ENCODE measurements at places on chromosomes 1 and 21.

DNA sequence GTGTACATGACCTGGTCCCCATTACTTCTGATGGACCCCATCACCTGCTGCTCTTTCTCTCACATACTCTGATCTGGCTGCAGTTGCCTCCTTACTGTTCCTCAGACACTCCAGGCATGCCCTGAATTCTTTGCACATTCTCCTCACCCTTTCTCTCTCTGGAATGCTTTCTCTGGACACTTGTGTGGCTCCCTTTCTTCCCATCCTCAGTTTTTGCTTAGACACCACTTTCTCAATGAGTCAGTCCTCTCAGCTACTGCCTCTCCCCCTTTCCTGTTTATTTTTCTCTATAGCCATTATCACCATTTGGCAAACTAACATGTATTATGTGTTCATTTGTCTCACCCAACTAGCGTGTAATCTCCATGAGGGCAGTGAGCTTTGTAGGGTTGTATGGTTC, 28.1 kb downstream of the PLXNA2 start:
- no peak for DNase-seq

DNA sequence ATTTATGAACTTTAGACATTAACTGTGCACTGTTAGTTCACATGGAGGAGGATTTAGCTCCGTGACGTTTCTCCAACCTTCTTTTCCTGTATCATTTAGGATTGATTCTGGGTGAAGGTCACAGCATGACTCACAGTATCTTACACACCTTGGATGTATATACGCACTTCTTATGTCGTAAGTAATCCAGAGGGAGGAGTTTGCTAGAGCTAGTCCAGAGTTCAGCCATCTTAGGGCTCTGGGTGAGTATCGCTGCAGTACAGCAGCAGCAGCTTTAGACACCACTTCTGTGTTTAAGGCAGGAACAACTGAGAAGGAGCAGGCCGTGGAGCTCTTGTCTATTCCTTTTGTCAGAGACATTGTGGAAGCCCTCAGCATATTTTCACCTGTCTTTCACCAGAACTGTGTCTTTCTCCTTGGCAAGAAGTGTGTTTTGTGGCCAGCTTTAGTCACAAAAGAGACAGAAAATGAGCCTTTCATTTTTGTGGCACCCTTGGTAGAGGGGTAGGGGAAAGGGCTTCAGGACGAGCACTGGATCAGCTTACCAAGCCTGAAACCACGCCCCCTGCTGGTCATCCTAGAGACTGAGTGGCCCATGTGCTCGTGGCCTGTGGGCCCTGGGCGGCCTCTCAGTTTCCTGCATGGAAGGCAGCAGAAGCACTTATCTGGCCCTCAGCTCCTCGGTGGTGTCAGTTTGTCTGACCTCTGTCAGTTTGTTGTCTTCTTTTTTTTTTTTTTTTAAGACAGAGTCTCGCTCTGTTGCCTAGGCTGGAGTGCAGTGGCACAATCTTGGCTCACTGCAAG, 64.0 kb downstream of the ADARB1 start:
- peak; percentile 47 for DNase-seq

DNA sequence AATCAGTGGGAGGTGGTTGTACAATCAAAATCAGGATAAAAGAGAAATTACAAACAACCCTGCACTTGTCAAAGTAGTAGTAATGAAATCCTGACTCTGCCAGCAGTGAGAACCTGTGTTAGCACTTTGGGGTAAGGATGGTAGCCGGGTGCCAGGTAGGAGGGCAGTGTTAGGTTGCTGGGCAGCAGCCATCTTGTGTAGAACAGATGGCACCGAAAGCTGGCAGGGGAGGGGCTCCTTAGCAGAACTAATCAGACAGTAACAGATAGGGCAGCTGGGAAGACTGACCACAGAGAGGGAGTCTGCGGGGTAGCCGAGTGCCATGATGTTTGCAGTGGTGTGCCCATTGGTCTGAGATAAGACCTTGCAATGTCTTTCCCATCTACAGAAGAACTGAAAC, 137.3 kb downstream of the SDCCAG8 start:
- DNase-seq = no peak

DNA sequence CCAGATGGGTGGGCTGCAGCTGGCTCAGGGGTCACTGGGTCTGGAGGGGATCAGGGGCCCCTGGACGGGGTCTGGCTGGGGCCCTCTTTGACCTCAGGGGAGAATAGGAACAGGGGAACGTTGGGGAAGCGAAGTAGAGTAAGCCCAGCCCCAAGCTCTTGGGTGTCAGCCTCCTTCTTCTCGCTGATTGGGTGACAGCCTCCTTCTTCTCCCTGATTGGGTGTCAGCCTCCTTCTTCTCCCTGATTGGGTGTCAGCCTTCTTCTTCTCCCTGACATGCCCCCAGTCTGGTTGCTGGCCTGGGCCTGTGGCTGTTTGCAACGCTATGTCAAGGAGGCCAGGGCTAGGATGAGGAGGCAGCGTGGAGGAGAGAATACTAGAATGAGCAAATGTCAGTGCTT, 76.7 kb upstream of the CASZ1 start:
- DNase-seq = no peak

GRCh38 chr1:213183036-213183672, 132.1 kb downstream of the RPS6KC1 start:
- no peak for DNase-seq

DNA sequence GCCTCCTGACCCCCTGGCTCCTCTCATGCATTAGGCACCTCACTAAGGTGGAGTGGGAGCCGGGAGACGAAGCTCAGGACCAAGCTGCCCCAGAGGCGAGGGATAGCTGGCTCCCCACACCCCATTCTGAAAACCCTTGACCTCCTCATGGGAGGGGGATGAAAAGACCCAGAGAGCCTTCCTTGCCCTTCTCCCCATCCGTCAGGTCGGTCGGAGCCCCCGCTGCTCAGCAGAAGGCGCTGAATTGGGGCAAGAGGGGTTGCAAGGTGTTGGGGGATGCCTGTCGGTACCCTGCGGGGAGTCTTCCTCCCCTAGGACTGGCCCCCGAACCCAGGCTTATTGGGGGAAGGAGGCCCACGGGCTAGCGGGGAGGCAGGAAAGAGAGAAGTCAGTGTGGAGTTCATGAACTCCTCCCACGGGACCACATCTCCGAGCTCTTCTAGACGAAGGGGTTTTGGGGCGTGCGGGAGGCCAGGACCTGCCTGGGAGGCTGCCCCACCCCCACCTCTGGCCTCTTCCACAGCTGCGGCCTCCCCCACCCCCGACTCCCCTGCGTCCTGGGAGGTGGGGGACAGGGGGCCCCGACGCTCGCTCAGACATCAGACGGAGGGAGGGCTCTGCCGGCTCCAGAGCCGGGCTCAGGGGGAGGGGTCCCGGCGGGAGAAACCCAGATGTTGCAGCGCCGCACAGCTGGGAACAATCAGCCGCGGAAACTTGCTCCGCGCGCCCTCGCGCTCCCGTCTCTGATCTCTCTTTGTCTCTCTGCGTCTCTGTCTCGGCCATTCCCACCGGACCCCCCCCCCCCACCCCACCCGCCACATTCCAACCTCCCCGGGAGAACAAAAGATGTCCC, 719 bp downstream of the MFAP2 start:
- no peak for DNase-seq

DNA sequence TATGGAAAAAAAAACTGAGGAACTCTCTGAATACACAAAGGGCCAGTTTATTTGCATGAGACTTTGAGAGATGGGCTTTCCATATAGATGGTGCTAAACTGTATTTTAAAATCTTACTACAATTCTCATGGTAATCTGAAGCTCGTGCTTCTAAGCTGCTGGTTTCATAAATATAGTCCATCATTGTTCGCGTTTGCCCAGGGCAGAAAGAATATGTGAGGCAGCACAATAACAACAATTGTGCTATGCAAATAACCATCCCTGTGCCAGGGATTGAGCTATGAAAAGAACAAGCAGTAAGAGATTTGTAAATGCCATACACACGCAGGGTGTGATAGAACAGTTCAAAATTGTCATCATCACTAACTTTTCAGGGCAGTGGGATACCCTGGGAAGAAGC, 4.9 kb upstream of the EPS15 start:
- DNase-seq = no peak

DNA sequence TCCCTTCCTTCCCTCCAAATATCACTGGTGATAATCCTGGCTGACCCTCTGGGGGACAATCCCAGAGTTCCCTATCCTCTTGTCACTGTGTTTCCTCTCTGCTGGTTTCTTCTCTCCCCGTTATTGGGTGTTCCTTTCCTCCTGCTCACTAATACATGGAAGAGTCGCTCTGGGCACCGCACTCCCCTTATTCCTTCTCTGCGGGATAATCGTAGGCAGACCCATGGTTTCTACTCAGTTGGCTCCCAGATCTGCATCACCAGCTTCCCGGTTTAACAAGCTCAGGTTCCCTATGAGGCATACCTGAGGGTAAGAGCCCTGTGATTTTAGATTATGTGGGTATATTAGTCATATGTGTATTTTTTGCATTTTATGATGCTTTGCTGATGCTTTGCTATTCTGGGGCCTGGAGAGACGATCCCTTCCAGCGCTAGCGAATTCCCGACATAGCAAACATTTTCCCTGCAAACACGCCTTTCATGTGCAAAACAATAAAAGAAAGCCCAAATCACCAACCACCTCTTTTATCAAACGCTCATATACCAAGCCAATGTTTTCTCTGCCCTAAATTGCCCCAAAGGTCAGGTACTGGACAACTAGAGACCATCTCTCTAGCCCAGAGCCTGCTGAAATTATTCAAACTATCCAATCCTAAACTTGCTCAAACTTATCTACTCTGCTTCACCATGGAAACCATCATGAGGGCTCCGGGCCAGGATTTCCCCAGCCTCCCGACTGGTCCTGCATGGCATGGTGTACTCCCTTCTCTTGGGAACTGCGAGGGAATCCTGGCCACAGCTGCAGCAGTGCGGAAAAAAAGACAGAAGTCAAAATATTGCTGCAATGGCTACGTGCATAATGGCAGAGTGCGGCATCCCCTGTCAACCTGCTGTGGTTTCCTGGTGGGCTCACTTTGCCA, 84.2 kb downstream of the PCP4 start:
- no peak for DNase-seq

GRCh38 chr1:214281720-214282629, 1.0 kb downstream of the SMYD2 start:
- DNase-seq = no peak

DNA sequence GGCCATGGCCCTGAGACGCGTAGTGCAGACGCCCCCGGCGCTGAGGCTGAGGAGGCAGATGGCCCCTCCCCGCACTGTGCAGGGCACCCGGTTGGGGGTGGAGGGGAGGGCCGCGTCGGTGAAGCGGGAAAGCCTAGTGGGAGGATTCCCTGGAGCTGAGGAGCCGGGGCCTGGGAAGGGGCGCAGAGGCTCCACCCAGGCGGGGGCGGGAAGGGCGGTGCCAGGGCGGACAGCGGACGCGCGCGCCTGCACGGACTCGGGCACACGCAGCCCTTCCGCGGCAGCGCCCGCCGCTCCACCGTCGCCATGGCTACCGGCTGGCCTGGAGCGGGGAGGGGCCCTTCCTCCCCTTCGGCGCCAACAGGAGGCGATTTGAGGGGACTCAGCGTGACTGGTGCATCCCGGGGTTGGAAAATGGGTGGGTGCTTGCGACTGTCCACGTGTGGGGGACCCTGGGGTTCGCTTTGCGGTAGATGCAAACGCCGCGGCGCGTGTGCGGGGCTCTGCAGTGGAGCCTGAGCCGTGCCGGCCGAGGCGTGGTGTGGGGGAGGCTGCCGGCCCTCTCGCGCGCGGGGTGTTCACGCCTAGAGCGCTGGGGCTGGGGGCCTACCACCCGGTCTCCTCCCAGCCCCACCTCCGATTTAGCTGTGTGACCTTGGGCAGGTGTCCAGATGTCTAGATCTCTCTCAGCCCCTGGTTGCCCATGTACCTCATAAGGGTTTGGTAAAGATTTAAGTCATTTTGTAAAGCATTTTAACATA, 35.1 kb downstream of the PTPRF start:
- DNase-seq = no peak

DNA sequence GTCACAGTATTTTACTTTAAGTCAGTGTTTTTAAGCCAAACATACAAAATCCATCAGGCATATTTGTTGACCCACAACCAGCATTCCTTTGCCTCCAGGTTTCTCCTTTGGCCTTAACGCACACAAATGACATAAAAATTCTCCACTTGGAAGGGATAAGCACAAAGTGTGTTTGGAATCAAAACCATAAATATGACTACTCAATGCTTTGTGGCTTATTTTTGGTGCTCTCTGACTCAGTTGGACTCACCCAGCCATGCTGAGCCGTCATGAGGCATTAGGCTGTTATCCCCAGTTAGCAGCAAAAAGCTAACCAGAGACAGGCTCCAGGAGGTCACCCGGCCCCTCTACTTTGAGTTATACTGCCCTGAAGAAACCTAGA, 948 bp downstream of the PRUNE1 start:
- no peak for DNase-seq

- no peak for DNase-seq
Observed at GRCh38 chr1:9916452-9916851, 6.4 kb upstream of the CTNNBIP1 start.

DNA sequence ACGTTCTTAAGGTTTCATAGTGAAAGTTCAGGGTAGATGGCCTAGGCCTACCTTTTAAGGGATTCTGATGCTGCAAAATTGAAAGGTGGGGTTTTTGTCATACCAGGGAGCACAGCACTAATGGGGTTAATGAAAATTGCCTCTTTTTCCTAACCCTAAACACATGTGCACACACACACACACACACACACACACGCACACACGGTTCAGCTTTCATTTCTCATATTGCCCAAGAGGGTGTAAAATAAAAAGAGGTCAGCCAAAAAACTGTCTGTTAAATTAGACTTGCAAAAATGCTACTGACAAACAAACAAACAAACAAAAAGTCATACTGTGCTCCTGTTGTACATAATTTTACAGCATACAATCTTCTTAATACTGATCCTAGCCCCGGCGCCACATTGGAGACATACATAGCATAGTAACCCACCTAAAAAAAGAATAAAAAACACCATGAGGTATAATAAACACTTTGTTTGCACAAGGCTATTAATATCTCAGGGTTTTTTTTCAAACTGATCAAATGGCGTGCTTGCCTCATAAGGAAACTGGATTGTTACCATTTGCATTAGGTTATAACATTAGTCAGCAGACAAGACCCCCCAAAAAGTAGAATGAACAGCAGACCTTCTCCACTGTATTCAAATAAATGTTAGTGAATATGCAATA, 69.1 kb downstream of the TGFB2 start:
- DNase-seq = no peak

DNA sequence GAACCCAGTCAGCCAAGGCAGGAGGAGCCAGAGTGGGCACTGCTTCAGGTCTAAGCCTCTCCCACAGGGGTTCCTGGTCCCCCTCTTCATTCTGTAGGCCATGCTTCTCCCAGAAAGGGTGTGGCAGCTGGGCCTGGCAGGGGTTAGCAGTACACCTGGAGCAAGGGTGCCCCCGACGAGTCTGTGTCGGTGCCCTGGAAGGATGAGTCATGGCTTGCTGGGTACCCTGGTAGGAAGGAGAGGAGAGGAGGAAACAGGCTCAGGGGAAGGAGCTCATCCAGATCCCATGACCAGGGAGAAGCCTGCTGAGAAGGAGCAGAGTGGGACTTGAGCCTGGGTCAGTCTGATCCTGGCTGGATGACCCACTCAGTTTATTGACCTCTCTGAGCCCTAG, 10.3 kb downstream of the KDF1 start:
- DNase-seq = no peak

- DNase-seq = no peak
Observed at GRCh38 chr1:205870236-205870635, 20.3 kb upstream of the PM20D1 start.

- DNase-seq = no peak
Observed at GRCh38 chr1:223426936-223427335, 33.7 kb downstream of the CCDC185 start.

Measured in T-helper 22 cell (primary cell).